Amniotic stem cell (primary cell): ENCODE measurements at places on chromosomes 1 and 21.

GRCh38 chr1:51922040-51922439 lies 43.5 kb upstream of the NRDC start:
- no peak for DNase-seq

DNA sequence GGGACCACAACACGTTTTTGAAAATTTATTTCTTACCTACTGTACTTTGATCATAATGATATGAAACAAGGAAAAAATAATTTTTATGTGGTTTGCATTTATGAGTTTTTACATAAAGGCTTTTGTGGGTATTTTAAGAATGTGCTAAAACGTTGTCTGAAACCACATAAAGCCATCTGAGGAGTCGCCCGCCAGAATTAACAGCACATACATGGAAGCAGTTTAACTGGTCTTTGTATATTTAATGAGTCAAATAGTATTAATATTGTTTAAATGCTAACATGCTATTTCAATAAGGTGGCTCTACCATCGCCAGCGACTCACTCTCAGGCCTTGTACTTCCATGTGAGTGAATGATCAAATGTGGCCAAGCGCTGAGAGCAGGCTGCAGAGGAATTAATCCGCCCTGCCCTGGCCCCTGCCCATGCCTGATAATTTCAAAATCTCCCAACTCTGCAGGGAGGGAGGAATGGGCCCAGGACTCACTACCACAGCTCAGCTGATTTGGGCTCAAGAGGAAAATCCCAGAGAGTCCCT lies 49.6 kb downstream of the SLC66A1 start:
- DNase-seq, result no peak

- no peak for DNase-seq
These were observed 120.4 kb upstream of the IRF2BP2 start for GRCh38 chr1:234730475-234730769.

- DNase-seq, result no peak
These were observed 103.0 kb upstream of the VAV3 start for GRCh38 chr1:108067884-108068540.

DNA sequence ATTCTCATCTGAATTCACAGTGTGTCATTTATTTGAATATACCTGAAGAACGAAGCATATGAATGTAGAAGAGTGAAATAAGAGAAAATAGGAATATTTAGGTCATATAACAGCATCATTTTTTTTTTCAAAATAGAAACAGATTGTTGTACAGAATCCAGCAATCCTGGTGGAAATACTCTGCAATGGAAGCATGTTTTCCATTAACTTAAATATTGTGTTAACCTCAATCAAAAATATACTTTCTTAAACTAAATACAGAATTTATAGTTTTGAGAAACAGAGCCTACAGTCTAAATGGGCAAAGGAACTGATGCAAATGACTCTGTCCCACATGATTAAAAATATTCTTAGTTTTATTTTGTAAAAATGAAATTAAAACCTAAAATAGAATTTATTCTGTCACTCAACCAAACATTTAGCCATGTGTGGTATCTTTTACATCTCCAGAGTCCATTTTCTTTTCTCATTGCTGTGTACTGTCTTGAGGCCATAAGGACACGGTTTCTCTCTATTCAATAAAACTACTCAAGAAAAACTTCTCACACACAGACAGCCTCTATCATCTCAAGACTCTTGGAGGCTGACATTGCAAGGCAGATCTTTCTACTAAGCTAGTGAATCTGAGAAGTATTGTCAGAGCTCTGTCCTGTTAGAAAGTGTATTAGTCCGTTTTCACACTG lies 322.6 kb downstream of the LTN1 start:
- no peak for DNase-seq
